Type B pancreatic cell (in vitro differentiated cells): ENCODE measurements at places on chromosomes 11 and 22.

- no peak for DNase-seq
Observed at GRCh38 chr11:117744471-117745150, 52.4 kb downstream of the DSCAML1 start.

DNA sequence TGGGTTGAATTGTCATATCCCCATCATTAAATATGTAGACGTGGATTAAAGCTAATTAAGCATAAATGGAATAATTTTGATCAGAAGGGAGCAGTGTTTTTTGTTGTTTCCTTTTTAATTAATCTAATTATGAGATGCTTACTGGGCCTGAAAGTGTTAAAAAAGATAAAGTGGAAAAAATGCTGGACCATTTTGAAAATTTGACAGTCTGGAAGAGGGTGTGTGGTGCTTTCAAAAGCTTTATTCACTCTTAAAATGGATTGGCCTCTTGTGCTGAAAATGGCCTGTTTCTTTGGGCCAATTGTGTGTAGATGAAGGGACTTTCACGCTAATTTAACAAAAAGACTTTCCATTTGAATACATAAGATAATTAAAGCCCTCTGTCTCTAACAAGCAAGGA lies 1.8 kb downstream of the TNRC6B start:
- no peak for DNase-seq

DNA sequence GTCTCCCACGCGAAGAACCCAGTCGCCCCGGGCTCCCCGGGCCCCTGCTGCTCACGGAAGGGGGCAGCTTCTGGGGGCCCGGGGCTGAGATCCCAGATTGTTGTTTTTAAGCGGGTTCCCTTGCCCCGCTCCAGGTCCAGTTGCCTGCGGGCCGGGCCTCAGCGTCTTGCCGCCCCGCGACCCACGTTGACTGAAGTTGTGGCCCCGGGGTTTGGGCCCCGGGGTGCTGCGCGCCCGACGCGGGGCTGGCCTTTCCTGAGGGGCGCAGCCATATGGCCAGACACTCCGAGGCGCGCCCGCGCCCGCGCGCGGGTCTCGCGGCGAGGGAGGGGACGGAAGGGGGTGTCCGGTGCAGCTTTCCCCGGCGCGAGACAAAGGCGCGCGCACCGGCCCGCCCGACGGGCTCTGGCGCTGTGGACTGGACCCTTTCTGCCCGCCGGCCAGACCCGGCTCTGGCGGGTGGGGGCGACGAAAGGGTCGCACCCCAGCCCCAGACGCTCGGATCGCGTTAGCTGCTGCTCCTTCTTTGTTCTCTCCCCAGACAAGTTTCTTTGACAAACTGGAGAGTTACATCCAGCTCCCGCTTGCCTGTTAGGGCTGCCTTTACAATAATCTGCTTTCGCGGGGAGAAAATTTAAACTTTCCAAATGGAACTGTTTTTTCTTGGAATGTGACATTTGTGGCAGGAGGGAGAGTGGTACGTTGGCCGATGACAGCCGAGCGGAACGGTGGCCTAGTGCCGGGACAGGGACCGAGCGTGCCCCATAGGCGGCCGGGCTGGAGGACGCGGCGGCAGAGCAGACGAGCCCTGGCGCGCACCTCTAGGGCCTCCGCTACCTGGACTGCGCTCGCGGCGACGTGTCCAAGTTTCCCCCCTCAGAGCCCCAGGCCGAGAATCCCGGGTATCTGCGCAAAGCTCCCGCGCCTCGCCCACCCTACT lies 716 bp downstream of the AMOTL1 start:
- DNase-seq, result peak; percentile 73

GRCh38 chr11:113847111-113847510 lies 28.3 kb downstream of the USP28 start:
- no peak for DNase-seq

DNA sequence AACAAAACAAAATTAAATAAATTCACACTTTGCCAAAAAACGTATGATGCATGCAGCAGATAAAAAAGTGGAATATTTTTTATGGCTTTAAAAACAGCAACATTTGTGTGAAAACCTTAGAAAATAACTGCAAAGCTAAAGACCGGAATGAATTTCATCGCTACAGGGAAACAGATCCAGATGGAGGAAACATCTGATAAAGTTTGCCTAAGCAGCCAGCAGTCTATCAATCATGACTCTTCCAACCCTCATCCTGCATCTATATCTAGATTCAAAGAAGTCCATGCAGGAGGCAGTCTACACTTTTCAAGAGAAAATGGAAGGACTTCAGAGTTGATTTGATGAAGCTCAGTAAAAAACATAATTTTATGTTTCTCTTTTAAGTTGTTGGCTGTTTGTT lies 126.8 kb downstream of the SWAP70 start:
- no peak for DNase-seq
